NCI-H187 (cell line): ENCODE measurements at places on chromosomes 2 and 18.

GRCh38 chr2:83899271-83899670 is 559.8 kb downstream of the SUCLG1 start:
- DNase-seq: no peak

- no peak for DNase-seq
Measured at GRCh38 chr2:4915357-4915756, 776.8 kb upstream of the SOX11 start.

GRCh38 chr2:178731300-178731699 is 75.9 kb downstream of the TTN start:
- DNase-seq: no peak

DNA sequence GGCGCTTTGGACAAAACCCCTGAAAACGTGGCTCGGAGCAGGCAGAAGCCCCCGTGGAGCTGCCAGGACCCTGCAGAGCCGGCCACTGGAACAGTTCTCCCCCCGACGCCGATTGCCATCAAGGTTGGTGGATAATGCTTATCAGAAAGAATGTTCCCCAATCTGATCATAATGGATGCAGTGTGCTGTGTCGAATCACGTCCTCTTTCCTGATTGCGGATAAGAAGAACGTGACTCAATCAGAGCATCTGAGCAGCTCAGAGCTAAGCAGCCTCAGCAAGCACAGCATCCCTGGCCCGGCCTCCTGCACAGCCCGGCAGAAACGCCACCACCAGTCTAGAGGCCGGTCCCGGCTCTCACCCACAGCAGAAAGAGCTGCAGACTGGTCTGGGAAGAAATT is 488.0 kb downstream of the EIPR1 start:
- DNase-seq: no peak

- DNase-seq: no peak
Measured at GRCh38 chr2:19653509-19653908, 248.3 kb downstream of the TTC32 start.

- DNase-seq: no peak
Measured at GRCh38 chr2:25164561-25164960, 3.8 kb downstream of the POMC start.

DNA sequence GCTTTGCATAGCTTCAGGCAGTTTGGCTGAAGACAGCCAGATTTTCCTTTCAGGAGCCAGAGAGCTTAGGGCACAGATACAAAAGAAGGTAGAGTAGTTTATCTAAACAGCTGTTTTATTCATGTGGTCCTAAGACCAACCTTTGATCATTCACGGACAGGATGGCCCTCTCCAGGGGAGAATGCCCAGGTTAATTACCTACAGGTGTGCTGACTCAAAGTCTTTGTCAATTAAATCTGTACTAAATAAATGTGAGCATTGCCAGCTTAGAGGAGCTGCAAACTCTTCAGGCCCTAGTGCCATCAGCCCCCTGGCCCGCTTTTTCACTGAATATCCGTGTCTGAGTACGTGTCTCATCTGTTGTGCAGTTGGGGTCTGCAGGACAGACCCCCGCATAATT is 554.7 kb downstream of the NUP35 start:
- DNase-seq: no peak

GRCh38 chr2:18067588-18068384 is 189.3 kb downstream of the KCNS3 start:
- DNase-seq: no peak

GRCh38 chr2:231877533-231878456 is 48.4 kb downstream of the NPPC start:
- no peak for DNase-seq
